ENCODE measurements at places on chromosomes 5 and 9.

DNA sequence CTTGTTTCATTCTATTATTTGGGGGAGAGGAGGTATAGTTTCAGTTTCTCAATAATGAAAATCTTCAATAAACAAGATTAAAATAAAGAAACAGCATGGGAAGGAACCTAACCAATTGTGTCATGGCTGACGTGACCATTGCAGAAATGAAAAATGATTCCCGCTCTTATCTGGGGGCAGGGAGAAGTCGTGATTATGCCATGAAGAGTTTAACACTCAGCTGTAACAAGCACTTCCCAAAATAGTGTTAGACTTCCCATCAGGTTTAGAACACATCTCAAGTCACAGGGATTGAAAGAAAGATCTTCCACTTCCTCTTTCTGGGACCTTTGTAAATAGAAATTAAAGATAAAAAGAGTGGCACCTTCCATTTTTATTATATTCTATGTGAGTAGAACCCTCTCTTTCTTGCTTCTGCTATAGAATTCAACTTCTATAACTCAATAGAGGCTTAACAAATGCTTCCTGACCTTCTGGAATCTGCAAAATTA, 122.2 kb downstream of the TRPM6 start:
- no peak for DNase-seq

GRCh38 chr5:114858665-114859437, 310.9 kb downstream of the TRIM36 start:
- no peak for DNase-seq

DNA sequence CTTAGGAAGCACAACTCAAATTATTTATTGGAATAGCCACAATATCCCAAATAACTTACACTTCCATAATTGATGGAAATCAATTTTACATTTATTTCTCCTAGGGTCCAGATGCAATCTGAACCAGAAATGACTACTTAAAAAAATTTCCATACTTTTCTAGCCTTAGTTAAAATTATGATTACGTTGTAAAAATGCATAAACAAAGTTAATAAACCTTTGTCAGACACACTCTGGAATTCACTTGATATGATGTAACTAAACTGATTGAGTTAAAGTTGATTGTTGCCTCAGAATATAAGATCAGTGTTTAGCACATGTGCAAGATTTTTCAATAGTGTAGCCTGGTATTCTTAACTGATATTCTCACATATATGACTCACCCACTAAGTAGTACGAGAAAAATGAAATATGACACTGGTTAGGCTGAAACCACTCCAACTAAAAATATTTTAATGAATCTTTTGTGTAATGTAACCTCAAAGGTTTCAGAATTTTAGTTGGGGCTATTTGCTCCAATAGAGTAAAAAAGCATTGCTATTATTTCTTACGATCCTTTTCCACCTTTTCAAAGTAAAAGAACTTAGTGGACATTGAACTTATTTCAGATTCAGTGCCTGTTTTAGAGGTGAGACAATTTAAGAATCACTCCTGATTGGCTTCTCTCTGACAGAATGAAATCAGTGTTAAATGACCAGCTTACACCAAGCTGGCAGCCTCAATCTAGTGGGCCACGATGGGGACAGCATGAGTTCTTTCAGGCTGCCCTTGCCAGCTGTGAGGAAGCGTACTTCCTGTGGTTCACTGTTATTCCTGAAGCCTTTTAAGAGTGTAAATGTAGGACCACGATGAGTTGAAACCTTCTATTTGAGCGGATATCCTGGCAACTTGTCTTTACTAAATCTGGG, 277.2 kb upstream of the CDH9 start:
- DNase-seq: peak; percentile 14

DNA sequence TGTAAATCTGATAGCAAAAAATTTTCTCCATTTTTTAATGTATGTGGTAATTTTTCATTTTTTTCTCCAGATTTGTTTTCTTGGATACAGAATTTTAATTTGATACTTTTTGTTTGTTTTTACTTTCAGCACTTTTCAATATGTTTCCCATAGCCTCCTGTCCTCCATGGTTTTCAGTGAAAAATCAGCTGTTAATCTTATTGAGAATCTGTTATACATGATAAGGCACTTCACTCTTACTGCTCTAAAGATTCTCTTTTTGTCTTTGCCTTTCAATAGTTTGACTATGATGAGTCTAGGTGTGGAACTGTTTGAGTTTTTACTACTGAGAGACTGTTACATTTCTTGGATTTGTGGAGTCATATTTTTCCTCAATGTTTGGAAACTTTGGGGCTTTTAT, 455.7 kb upstream of the NUDT12 start:
- peak; percentile 25 for DNase-seq

DNA sequence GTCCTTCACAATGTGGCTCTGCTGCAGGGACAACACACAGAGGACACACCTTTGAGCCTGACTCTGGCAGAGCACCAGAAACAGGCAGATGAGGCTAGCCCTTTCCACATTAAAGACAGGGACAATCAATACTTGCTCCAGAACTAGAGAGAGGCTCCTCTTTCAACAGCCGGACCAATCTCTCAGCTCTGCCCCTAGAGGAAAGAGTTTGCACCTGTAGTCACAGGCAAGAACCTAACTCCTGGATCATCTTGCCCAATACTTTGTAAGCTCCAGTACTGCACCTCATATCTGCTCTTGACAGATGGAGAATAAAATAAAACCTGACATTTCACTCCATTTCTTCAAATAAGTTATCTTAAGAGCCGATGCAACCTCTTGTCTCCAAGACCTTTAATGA, 52.1 kb downstream of the EPB41L4A start:
- peak; percentile 70 for DNase-seq

DNA sequence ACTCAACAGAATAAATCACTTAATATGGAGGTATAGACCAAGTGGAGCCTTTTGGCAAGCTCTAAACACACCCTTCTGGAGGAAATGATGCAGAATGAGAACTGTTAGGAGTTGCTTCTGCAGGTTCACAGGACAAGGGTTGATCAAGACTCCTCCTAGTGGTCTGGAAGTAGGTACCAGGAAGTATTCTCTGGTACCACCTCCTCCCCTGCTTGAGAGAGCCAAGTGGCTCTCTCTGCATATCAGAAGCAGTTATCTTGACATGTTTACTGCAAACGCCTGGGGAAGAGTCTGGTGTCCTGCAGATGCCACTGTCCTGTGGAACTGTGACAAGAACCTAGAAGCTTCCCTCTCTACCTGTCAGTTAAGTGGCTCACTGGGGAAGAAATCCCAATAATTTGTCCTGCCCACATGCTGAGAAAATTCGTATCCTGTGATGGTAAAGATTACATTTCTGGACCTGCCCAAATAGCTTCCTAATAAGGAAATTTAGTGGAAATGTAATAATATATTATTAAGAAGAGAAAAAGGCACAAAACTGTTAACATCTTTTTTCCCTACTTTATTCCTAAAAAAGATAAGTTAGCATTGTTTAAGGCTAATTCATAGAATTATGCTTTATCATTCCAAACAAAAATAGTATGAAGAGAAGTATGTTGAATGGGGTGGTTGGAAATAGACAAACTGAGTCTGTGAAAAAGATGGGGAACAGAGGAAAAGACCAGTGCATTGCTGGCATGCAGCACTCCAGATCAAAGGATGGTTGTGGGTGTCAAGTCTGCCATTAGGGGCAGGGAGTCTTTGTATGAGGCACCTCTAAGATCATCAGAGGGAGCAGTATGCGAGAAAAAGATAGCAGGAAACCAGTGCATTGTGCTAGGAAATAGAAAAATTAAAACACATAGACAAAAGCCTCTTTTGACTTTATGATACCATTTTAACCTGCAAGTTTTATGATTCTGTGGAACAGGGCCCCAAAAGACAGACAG, 118.8 kb downstream of the CDC42SE2 start:
- peak; percentile 95 for DNase-seq

GRCh38 chr5:125487231-125487630, 740.8 kb upstream of the ZNF608 start:
- no peak for DNase-seq

DNA sequence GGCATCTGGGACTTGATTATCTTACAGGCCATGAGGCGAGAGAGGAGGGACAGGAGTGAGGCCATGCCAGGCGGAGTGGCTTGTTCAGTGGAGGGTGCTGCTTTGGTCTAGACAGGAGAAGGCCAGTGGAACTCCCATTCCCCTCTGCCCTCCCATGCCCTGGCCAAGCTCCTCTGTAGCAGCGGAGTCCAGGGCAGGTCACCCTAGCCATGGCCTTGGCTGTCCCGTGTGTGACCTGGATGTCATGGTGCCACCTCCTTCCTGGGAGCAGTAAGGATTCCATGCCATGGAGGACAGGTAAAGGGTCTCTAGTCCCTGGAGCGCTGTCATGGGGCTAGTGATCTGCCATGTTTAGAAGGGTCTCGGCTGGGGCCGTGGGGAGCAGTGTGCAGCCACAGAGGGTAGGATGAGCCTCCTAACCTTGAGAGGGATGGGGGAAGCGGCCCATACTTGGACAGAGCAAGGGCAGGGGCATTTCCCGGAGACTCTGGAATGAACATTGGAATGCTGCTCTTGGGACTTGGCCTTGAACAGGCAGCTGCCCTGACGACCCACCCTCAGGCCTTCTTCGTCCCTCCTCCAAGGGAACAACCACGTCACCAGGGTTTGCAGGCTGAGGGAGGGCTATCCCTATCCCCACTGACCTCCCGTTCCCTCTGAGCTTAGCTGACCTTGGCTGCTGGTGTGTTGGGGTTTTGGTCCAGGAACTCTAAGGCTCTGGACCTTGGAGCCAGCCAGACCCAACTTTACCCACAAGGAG, 100.4 kb downstream of the DAB2IP start:
- DNase-seq: no peak

GRCh38 chr5:73250645-73251044, 77.7 kb downstream of the TMEM174 start:
- no peak for DNase-seq

- DNase-seq: peak; percentile 94
Observed at GRCh38 chr5:180785794-180786221, 16.8 kb downstream of the MGAT1 start.

- DNase-seq: no peak
Observed at GRCh38 chr5:167819406-167819805, 472.0 kb upstream of the WWC1 start.

GRCh38 chr5:132428484-132429462, 59.3 kb downstream of the SLC22A5 start:
- DNase-seq: peak; percentile 83

DNA sequence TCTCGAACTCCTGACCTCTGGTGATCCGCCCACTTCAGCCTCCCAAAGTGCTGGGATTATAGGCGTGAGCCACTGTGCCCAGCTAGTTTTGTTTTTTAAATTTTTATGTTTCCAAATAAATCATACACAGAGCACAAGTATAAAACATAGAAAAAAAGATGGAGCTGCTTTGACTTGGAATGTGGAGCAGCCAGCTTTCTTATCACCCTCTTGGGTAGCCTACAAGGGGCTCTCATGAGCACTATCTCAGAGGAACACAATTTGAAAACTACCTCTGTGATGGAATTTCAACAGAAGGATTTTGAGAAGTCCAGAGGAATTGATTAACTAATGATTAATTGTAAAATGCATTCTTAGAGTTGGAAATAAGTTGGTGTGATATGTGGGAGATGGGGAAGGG, 45.9 kb downstream of the NSD1 start:
- DNase-seq: no peak

DNA sequence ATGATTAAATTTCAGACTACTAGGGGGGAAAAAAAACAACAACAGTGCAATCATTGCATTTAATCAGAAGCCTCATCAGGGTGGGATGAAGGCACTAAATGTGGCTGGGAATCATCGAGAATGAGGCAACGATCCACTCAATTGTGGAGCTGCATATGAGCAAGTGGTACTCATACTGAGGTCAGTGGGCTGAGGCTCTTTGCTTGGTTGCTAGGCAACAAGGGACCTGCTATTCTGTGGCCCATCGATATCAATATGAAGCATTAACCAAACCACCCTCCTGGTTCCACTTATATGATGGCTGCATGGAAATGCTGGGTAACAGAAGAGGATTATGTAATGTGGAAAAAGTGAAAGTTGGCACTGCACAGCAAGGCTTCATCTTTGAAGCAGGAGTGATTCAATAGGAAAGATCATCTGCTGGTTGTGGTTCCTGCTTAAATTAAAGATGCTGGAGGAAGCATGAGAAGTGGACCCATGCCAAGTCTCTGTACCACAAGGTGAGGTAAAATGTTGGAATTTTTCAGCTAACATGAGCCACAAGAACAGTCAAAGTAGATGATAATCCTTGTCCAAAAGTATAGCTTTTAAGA, 159.8 kb upstream of the HMHB1 start:
- no peak for DNase-seq

GRCh38 chr5:93017849-93018248, 563.2 kb downstream of the NR2F1-AS1 start:
- peak; percentile 1 for DNase-seq

GRCh38 chr9:33956544-33956943, 92.1 kb downstream of the UBAP2 start:
- no peak for DNase-seq

- DNase-seq: no peak
Observed at GRCh38 chr5:17378346-17378997, 119.6 kb upstream of the TAF11L2 start.

DNA sequence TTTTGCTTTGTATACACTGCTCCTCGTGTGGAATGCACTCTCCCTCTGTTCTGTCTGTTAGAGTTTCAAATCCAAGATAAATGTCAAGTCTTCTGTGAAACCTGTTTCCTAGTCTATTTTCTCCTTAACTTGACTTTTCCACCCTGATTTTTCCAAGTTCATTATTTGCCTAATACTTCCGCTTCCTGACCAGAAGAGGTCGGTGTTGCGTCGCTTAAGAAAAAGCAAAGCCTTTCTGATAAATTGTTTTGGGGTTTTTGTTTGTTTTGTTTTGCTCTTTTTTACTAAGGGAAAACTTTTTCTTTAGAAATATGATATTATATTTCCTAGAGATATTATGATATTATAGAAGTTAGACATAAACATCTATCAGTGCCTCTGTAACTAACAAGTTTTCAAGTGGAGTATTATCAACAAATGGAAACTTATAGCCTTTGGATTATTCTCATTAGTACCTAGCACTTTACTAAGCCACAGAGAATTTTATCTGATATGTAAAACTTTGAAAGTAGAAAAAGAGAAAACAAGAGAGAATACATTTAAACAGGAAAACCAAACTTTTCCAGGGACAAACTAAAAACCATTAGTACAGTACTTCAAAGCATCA, 55.8 kb downstream of the PHAX start:
- peak; percentile 64 for DNase-seq

GRCh38 chr5:1010641-1011046, 2.0 kb downstream of the NKD2 start:
- no peak for DNase-seq

- peak; percentile 11 for DNase-seq
Observed at GRCh38 chr5:147565524-147565923, 55.7 kb upstream of the DPYSL3 start.

GRCh38 chr5:179139936-179140235, 79.7 kb downstream of the ZNF354C start:
- no peak for DNase-seq

GRCh38 chr9:129667850-129668249, 2.4 kb downstream of the PRRX2 start:
- DNase-seq: no peak

- DNase-seq: no peak
Observed at GRCh38 chr9:114077162-114077837, 800 bp downstream of the AMBP start.

Measured in mesendoderm (in vitro differentiated cells).